ENCODE measurements at places on chromosomes 5 and 9.
A peak's percentile ranks its signal among the peaks of the same experiment; 100 is the strongest.

GRCh38 chr5:81506378-81506777 lies 112.4 kb upstream of the ACOT12 start:
- DNase-seq, result no peak

- no peak for DNase-seq
These were observed 97.3 kb downstream of the PLPP1 start for GRCh38 chr5:55437452-55437851.

GRCh38 chr5:133201310-133201709 lies 149.5 kb downstream of the HSPA4 start:
- no peak for DNase-seq

- DNase-seq, result no peak
These were observed 420.4 kb downstream of the BNC2 start for GRCh38 chr9:16450043-16450442.

- no peak for DNase-seq
These were observed 75.3 kb downstream of the MACROH2A1 start for GRCh38 chr5:135323701-135324132.

GRCh38 chr9:136229096-136230065 lies 16.2 kb downstream of the QSOX2 start:
- DNase-seq, result no peak

GRCh38 chr5:139960723-139961383 lies 82.2 kb downstream of the NRG2 start:
- DNase-seq, result peak; percentile 18

DNA sequence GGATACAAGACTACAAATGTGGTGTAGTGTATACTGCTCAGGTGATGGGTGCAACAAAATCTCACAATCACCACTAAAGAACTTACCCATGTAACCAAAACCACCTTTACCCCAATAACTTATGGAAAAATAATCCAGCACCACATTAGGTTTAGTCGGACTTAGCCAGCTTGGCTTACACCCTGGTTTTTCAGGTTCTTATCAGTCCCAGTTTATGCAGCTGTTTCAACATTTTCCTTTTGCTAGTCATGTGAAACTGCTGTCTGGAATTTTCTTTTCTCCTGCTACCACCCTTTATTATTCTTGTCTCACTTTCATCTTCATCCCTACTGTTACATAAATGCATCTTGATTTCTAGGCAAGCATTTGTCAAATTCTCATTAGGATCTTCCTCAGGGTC lies 51.5 kb downstream of the STK32A start:
- DNase-seq, result no peak

- no peak for DNase-seq
These were observed 98.8 kb upstream of the BASP1 start for GRCh38 chr5:17118631-17119030.

DNA sequence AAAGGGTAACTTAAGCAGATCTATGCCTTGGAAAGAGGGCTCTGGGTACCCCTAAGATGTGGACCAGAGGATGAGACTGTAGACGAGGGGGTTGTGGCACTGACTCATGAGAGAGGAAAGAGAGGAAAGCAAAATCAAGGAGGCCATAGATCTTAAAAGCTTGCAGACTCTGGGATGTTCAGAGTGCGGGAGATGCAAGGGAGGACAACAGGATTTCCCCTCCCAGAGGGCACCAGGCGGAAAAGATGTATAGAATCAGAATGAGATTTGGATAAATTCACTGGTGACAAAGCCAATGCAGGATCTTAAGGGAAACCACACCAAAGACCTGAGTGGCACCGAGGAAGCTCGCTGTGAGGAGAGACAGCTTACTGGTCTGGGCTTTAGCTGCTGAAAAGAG lies 27.1 kb downstream of the HRH2 start:
- DNase-seq, result no peak

- no peak for DNase-seq
These were observed 67.0 kb upstream of the RNU6ATAC start for GRCh38 chr9:134231330-134231745.

DNA sequence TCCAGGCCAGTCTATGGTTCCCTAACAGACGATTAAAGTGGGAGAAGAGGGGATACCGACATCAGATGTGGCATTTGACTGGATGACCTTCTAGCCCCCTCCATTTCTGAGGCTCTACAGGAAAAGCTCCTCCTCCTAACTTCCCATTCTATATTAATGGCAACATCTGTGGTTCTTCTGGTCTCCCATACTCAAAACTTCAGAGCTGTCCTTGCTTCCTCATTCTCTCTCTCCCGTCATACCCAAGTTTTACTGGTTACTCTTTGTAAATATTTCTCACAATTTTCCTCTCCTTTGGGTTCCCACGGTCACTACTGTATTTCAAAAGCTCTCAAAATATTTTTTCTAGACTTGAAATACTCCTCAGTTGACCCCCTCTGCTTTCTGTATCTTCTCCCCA lies 36.0 kb upstream of the IL7R start:
- no peak for DNase-seq

DNA sequence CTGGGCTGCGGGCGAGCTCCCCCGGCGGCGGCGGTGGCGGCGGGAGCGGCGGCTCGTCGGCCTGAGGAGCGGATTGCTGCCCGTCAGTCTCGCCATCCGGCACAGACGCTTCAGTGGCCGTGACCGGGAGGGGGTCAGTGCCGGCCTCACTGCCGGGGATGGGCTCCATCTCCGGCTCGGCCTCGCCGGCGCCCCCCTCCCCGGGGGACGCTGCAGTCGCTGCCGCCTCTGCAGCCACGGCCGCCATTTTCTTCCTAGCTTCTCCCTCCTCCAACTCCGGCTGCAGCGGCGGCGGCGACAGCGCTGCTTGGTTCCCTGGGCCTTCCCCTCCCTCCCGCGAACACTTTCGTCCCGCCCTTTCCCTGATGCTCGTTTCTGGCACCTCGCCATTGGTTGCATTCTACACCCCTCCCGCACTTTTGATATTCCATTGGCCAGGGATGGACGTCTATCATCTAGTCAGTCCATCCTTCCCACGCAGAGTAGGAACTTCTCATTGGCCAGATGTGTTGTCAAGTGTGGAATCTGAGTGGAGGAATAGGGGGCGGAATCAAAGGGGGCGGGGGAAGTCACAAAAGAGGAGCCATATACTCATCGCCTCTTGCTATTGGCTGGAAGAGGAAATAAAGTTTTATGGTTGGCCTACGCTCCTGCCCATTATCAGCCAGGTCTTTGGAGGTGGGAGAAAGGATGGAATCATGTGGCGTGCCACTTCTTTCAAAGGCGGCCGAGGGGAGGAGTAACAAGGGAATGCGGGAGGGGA lies at the start of gene PWWP2A:
PWWP2A (minus strand) TSS at position 309 of the 763 bp plus-strand sequence; CDS start at position 247, 62 bp downstream.
- peak; percentile 97 for DNase-seq

GRCh38 chr5:72210888-72211678 lies 103.8 kb downstream of the MAP1B start:
- no peak for DNase-seq

GRCh38 chr5:140967226-140967893 lies 1.1 kb downstream of the PCDHAC2 start:
- DNase-seq, result peak; percentile 19

- DNase-seq, result no peak
These were observed 73.3 kb downstream of the GLIS3 start for GRCh38 chr9:4226331-4227250.

DNA sequence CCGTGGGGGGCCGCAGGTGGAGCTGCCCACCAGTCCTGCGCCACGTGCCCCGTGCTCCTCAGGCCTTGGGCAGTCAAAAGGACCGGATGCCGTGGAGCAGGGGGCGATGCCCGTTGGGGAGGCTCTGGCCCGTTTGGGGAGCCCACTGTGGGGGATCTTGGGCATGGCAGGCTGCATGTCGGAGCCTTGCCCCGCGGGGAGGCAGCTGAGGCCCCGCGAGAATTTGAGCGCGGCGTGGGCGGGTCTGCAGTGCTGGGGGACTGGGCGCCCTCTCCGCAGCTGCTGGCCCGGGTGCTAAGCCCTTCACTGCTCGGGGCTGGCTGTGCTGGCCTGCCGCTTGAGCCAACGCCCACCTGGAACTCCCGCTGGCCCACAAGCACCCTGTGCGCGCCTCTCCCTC lies 445.6 kb upstream of the EDIL3 start:
- no peak for DNase-seq

DNA sequence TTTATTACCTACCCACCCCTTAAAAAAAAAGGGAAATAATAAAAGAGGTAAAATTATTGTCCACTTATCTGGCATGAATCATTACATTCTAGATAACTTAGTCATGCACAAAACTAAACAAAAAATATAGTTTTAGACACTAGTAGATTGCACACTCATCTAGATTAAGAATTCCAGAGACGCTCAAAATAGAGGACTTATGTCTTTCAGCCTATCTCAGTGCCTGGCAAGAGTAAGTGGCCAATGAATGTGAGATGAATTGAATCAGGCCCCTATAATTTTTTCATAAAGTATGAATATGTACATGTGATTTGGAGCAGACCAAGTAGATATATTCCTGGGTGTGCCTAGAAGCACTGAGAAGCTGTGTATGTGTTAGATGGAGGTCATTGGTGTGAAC lies 2.0 kb upstream of the RXFP3 start:
- no peak for DNase-seq

DNA sequence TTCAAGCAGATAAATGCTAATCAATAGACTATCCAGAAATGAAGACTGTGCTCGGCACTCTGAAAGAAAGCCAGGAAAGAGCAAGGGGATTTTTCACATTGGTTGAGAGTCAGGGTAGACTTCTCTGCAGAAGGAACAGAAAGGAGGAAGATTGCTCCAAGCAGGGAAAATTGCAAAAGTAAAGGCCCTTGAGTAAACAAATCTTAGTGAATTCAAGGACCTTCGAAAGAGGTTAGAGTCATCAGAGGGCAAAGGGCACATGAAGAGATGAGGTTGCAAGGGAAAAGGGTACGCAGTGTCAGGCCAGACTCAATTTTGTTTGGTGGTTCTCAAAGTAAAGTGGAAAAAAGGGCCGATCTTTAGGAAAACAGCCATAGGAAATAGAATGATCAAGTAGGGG lies 157.6 kb upstream of the RAI14 start:
- DNase-seq, result no peak

GRCh38 chr5:34016222-34016621 lies 8.4 kb upstream of the AMACR start:
- DNase-seq, result no peak

GRCh38 chr5:55902696-55903095 lies 51.5 kb downstream of the IL31RA start:
- DNase-seq, result no peak

DNA sequence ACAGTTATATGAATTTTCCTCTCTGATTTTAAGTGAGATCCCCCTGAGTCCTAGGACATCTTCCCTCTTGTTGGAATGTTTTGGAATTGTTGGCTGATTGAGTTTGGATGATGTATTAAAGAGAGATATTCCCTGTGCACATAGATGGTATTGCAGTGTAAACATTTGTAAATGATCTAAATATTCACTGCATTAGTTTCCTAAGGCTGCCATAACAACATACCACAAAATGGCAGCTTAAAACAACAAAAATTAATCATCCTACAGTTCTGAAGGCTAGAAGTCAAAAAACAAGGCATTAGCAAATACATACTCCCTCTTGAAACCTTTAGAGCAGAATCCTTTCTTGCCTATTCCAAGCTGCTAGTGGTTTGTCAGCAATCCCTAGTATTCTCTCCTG lies 38.0 kb upstream of the MROH2B start:
- no peak for DNase-seq

- no peak for DNase-seq
These were observed 44.4 kb upstream of the FER start for GRCh38 chr5:108703313-108703712.

DNA sequence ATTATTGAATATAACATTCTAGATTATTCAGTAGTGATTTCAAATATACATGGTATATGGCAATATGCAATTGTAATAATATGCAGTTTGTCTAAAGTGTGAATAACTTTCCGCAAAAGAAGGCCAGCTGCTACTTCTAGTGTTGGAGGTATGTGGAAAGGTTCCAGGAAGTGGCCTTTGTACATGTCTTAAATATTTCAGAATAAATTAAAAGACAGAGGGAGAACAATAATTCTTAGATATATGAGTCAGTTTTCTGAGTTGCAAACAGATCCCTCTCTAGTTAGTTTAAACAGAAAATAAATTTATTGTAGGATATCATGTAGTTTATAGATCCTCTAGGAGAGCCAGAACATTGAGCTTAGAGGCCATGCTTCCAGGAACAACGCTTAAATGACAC lies 210.8 kb upstream of the ELL2 start:
- DNase-seq, result no peak

GRCh38 chr9:20740304-20740703 lies 56.2 kb downstream of the FOCAD start:
- no peak for DNase-seq

DNA sequence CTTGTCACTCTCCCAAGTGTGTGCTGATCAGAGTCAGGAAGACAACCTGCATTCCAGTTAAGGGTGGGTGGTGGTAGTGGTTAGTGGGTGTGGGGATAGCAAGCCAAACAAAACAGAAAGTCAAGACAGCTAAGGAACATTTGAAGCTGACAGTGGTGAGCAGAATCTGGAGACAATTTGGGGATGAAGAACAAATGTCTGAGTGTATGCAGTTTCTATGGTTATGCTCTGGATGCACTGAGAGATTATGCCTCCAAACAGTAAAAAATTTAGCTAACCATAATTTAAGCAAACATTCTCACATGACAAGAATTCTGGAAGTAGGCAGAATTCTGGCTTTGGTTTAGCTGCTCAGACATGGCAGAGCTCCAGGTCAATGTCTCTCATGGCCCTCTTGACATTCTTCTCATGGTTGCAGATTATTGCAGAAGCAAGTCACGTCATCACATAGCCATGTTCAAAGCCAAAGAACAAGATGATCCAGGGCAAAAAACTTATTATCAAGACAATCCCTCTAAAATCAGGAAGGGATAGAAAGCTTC lies 148.7 kb downstream of the LURAP1L start:
- DNase-seq, result no peak

DNA sequence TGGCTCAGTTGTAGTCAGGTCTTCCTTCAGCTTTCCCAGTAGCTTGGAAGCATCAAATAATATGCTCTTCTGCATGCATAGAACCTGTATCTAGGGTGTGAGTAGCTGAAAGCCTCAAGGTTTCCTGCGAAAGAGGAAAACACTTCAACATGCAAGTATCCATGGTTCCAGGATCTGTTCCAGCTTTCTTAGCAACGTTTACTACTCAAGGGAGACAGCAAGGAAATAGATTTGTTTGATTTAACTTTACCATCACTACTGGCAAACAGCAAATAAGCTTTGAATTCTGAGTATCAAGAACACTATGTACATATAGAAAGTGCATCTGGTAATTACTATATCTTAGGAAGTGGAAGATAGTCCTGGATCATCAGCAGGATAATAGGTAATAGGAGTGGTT lies 341.0 kb downstream of the PRR16 start:
- DNase-seq, result no peak

DNA sequence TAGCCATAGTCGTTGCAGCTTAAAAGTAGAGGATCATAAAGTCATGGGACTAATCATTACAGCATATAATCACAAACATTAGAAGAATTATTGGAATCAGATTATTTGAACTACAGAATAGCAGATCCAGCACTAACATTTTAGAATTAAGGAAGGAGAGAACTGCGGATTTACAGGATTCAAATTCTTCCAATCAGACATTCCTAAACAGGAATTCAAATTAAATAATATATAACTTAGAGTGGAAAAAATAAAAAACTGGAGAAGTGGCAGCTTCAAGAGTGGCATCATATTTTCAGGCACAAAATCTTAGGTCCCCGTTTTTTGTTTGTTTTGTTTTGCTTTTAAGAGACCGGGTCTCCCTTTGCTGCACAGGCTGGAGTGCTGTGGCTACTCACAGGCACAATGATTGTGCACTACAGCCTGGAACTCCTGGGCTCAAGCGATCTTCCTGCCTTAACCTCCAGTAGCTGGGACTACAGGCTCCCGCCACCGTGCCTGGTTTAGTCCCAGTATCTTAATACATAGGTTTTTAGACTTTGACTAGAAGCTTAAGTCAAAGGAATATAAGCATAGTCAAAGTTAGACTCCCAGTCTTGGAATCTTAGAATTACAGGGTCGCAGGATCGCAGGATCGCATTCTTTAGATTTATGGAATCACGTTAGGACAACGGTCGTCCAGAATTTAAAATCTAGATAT lies 2.1 kb upstream of the FOXE1 start:
- DNase-seq, result no peak
